Common myeloid progenitor, CD34-positive (primary cell): ENCODE measurements at places on chromosomes 6 and 20.
A peak's percentile ranks its signal among the peaks of the same experiment; 100 is the strongest.

GRCh38 chr6:170074435-170074834 is 216.4 kb downstream of the DLL1 start:
- no peak for DNase-seq

GRCh38 chr6:75504465-75505222 is 11.0 kb upstream of the FILIP1 start:
- DNase-seq: no peak

- DNase-seq: no peak
These were observed 128.4 kb upstream of the NOX3 start for GRCh38 chr6:155584006-155584405.

GRCh38 chr6:79421707-79422484 is 115.3 kb downstream of the LCA5 start:
- peak; percentile 97 for DNase-seq

DNA sequence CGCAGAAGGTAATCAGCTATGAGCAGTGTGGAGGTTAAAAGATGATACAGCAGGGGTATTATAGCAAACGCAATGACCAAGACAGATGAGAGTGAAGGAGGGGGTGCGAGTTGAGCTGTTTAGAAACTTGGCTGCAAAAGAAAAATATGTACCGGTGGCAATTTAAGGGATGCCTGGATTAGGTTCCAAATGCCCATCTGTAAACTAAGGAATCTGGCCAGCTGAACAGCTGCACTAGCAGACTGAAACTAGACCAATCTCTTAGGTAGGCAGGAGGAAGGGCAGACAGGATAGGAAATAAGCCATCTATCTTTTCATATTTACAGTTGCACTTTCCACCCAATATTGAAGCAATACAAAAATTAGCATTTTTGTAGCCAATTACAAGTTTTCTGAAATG is 407.6 kb downstream of the HTR1B start:
- no peak for DNase-seq

DNA sequence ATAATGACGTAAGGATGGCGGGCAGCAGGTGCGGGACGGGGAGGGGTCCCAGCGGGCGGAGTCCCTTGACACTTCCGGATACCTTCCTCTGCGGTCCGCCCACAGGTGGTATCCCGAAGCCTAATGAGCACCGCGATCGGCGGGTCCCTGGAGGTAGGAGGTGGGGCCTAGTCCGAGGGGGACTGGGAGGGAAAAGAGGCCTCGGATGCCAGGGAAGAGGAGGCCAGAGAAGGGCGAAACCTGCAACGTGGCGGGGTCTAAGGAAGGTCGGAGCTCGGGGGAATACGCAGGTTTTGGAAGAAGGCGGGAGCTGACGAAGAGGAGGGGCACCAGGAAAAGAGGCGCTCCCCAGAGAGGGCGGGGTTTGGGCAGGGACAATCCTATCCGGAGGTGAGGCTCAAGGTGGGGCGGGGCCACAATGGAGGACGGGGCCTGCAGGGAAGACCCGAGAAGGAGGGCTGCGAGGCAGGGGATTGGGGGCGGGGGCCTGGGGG is 3.7 kb downstream of the PRSS16 start:
- DNase-seq: no peak

DNA sequence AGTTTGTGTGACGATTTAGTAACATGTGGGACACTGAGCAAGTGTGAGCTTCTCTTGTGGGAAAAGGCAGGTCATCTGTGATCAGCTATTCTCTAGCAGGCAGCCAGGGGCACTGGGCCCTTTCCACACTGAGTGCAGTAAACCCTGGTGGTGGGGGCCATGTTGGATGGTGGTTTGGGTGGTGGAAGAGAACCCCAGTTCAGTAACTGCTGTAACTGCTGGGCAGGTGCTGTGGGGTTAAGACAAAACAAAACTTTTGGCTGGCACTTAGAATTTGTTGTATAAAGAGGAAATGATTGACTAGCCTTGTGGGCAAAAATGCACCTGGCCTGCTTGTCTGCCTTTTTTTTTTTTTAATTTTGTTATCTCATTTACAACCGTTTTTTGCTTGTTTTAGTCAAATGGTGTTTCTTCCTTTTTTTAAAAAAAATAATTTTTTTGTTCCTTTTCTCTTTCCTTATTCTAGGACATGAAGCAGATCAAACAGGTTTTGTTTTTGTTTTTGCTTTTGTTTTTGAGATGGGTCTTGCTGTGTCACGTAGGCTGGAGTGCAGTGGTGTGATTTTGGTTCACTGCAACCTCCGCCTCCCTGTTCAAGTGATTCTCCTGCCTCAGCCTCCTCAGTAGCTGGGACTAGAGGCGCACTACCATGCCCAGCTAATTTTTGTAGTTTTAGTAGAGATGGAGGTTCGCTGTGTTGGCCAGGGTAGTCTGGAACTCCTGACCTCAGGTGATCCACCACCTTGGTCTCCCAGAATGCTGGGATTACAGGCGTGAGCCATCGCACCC is 59.8 kb downstream of the IGF2R start:
- peak; percentile 61 for DNase-seq

DNA sequence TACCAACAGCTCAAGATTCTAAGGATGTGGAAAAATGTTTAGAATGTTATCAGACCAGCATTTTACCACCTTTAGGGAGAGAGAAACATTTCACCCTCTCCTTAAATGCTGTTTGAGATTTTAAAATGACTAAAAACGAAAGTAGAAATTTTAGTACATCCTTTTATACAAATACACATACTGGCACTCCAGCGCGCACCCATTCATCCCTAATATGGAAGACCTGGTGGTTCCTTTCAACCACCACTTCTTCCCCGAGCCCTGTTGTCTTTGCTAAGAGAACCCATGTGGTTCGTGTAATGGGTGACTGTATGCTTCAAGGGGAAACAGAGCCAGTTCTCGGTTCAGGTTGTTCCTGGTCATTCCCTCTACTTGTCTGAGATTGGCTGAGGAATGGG is 21.3 kb downstream of the SPATA2 start:
- DNase-seq: no peak
